ENCODE measurements at places on chromosomes 2 and 18.

GRCh38 chr2:235063471-235063961 is 111.7 kb downstream of the SH3BP4 start:
- no peak for DNase-seq

DNA sequence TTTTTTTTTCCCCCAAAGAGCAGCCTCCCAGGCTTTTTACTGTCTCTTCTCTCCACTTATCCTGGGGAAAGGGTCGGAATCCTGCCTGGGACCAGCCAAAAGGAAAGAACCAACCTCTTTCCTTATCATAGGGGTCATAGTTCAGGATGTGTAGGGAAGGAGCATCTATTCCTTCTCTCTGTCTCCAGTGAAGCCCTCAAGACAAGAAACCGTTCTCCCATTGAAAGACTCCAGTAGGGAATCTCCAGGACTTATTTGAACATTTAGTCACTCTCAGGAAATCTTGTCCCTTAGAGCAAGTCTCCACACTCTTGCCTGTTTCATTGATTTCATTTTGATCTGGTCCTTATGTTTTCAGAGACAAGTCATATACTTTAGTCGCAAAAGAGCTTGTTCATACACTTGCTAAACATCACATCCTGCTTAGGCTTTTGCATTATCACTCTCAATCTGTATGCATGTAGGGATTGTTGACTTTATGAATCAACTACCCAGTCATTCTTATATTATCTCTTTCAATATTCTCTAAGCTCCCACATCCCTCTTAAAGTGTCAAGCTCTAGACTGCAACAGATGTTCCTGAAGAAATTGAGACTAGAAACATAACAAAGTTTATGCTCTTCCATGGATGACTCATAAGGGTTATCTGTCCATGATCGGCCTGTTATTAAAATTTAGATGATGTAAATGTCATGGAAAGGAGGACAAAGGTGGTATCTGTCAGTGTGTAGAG is 116.2 kb upstream of the ST6GAL2 start:
- DNase-seq, result no peak

GRCh38 chr2:101152272-101153076 is 1.3 kb upstream of the TBC1D8 start:
- DNase-seq, result peak; percentile 67

- no peak for DNase-seq
Measured at GRCh38 chr2:196337208-196337953, 166.0 kb upstream of the STK17B start.

DNA sequence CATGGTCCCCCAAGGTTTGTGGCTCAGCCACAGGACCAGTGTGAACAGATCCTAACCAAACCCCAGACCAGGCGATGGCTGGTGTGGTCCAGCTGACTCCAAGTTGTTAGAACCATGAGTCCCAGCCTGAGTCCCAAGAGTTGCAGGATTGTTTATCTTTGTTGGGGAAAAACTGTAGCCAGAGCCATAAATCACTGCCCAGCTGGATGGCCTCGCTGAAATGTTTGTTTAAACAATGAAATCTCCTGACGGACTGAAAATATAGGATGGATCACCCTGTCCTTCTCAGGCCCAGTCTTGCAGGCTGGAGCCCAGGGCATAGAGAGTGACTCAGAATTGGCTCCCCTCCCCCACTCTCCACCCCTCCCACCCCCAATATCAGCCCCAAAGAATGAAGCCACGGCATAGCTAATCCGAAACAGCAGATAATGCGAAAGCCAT is 36.4 kb downstream of the PKDCC start:
- no peak for DNase-seq

- DNase-seq, result no peak
Measured at GRCh38 chr2:134532537-134532936, 186.3 kb downstream of the TMEM163 start.

GRCh38 chr2:174760845-174761473 is 3.3 kb downstream of the CHRNA1 start:
- DNase-seq, result no peak

DNA sequence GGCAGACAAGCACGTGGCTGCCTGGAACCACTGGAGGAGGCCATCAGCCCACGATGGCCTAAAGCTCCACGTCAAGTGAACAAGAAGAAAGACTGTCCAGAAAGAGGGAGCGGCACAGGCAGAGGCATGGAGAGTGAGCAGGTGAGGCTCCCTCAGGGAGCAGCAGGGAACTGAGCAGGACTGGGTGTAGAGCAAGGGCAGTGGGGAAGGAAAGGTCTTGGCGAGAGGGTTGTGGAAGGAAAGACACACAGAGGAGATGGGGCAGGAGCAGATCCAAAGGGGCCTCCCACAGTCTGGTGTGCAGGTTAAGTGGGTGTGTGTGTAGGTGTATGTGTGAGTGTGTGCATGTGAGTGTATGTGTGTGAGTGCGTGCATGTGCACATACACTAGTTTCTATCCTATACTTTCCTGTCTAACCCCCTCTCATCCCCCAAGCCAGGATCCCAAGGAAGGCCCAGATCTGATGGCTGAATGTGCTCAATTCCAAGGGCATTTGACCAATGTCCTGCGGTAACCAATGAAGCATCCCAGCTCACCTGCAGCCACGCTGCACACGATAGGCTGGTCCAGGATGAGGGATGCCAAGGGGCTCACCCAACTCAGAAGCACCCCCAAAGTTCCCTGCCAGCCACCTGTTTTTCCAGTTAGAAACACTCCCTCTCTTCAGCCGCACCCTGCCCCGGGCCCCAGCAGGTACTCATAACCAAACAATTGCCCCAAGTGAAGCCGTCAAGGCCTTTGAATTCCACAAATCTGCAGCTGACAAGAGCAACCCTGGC is 262.5 kb upstream of the RAB6C start:
- DNase-seq, result no peak

DNA sequence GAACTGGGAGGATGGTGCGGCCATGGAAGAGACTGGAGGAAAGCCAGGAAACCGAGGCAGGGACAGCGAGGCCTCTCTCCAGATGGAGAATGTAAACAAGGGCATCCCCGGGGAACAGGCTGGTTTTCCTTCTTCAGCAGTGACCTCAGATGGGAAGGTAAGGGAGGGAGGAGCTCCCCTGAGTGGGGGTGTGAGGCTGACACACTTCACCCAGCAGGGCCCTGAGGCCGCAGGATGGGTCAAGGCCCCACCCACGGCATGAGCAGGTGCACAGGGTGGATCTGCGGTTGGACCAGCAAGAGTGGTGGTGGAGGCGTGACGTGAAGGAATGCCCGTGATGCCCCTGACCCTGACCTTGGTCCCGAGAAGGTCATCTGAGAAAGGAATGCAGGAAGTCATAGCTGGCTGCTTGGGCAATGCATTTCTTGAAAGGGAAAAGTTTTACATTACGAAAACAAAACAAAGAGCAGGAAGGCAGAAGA is 48.1 kb downstream of the ADCY3 start:
- DNase-seq, result no peak

DNA sequence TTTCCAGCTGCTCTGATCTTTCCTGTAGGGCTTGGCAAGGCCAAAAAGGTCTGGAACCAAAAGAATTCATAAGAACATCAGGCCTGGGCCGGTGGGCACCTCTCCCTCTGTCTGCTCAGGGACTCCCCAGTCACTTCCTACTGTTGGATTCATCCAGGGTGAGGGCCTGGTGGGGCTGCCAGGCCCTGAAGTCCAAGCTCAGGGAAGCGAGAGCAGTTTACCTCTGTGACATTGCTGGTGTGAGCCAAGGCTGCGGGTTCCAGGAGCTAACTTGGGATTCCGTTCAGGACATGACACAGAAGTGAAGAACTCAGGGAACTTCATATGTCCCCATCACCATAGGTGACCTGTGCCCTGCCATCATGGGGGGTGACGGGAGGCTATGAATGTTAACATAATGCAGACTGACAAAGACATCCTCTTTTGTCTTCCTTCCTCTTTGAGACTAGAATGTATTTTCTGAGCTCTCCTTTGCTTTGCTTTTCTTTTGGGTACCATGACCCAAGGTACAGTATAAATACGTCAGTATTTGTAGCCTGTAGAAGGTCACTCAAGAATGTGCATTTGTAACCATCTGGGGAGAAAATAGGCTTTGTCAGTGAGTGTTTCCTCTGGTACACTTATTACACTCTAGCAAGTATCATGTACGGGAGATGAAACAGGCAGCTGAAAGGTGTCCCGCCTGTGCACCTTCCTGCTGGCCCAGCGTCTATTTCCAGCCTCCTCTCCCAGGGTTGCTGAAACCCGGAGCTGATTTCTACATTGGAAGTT is 130.5 kb upstream of the SLC1A4 start:
- no peak for DNase-seq

- DNase-seq, result peak; percentile 73
Measured at GRCh38 chr2:113886479-113887008, 3.3 kb upstream of the ACTR3 start.

DNA sequence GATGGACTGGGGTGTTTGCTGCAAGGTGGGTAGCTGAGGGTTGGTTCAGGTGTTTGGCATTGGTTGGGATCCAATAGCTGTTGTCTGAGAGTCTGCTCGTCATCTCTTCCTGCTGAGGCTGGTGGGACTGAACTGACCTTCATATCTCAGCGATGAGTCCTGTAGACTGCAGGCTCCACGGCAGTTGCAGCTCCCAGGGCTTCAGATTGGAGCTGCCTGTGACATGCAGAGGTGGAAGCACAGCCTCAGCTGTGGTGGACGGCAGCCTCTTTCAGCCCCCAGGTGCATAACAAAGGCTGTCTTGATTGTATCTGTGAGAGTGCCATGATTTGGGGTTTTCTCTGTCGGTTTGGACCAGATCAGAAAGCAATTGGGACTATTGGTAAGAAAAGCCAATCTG is 3.9 kb upstream of the IL1R2 start:
- DNase-seq, result no peak

DNA sequence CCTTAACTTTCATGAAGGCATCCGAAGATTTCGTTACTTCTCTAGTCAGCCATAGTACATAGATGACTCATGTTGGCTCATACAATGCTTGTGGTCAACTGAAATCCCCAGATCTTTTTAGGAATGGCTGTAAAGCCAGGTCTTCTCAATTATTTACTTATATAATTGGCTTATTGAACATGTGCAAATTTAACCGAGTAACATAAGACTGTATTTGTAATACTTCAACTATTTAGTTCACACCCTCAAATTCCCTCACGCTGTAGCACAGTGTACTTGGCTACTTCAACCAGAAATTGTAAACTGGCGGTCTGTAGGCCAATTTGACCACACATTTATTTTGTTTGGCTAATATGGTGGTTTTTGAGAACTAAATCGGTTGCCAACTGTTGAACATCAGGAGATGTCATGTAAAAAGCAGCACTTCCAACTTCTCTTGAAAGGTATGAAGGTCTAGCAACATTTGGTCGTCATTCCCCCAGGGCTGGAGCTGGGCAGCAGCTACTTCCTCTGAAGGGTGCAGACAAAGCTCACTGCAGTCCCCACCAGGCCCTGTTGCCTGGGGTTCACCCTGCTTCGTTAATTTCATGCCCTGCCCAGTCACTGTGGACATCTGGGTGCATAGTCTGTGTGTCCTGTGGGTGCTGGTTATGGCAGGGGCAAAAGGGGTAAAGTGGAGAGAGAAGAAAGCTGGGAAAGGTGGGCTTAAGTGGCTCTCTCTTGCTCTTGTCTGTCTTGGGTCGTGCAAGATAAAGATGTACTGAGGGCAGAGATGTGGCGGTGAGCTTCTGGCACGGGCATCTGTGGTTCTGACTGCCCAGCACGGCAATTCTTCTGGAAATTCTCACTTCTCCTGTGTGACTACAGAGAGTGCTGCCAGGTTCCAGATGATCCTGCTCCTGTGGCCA is 3.2 kb upstream of the SH3RF3 start:
- DNase-seq, result no peak

DNA sequence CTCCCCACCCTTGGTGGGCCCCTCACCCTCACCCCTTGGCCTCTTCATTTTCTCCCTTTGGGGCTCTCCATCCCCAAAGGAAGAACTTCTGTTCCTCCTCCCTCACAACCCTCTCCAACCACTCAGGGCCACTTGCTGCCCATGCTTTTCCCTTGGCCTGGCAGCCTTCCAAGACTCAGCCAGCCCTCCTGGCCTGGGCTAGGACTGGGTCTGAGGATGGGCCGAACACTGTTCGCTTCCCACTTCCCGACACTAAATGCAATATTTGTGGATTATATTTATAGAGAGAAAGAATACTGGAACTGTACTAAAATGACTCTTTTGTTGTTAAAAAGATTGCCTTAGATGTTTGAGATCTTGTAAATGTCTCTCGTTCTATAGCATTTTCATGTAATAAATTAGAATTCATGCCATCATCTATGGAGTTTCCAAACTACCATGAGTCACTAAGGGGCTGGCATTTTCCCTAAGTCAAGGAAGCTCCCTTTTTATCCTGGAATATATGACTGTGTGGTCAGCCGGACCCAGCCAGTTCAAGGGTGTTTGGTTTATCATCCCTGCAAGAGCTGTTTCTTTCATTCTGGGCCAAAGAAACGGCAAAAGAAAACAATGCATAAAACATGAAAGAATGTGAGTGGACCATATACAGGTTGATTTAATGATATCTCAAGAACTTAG is 3.8 kb downstream of the CXCR2 start:
- DNase-seq, result no peak

GRCh38 chr18:13454363-13455150 is 236.0 kb downstream of the LDLRAD4 start:
- no peak for DNase-seq

- no peak for DNase-seq
Measured at GRCh38 chr2:43075054-43075593, 151.3 kb downstream of the ZFP36L2 start.

DNA sequence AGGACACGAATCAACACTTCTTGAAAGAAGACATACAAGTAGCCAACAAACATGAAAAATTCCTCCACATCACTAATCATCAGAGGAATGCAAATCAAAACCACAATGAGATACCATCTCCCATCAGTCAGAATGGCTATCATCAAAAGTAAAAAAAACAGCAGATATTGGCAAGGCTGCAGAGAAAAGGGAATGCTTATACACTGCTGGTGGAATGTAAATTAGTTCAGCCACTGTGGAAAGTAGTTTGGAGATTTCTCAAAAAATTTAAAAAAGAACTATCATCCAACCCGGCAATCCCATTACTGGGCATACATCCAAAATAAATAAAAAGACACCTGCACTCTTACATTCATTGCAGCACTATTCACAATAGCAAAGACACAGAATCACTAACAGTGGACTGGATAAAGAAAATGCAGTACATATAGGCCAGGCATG is 78.7 kb downstream of the GRB14 start:
- DNase-seq, result no peak
